ENCODE measurements at places on chromosomes 1 and 21. TPM values are rescaled to one million over a fixed set of nuclear protein-coding genes. Genes with fewer than 3 reads are reported as not detected.
A peak's percentile ranks its signal among the peaks of the same experiment; 100 is the strongest.

DNA sequence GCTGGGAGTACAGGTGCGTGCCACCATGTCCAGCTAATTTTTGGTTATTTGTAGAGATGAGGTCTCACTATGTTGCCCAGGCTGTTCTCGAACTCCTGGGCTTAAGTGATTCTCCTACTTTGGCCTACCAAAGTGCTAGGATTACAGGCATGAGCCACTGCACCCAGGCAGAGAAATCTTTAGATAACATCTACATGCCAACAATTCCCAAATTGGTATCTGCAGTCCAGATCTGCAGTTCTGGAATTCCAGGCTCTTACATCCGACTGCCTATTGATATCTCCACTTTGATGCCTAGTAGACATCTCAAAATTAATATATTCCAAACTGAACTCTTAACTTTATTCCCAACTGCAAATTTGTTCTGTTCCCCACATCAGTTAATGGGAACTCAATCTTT lies 23.3 kb downstream of the INAVA start:
- H3K27me3 ChIP-seq: 0 out of 2 replicates have a peak, but pooled peaks cover 1% of the 10 kb centered on the region
- no peaks in the 10 kb centered on the region for H3K36me3 ChIP-seq

- H3K4me3 ChIP-seq: no peak overlapping the region
- no peaks in the 10 kb centered on the region for H3K4me1 ChIP-seq
- no peaks in the 10 kb centered on the region for H3K36me3 ChIP-seq
- DNase-seq: no peak
- H3K27me3 ChIP-seq: no peaks in the 10 kb centered on the region
Measured at GRCh38 chr1:193741228-193741627, 554.8 kb upstream of the B3GALT2 start.

DNA sequence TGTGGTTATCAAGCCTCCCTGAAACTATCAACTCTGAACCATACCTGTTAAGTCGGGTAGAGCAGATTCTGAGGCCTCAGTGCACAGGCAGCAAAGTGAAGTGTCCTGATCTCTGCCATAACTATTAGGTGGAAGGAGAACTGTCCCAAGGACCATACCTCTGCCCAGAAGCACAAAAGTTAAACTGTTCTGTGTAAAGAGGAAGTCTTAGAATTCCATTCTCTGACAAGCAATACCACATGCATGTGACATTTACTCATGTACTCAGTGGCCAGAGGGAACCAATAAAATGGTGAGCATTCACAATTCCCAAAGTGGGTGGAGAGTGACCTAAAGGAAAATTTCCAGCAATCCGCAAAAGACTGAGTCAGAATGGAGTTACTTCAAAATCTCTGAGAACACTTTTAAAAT lies 61.0 kb downstream of the TOR3A start:
- H3K4me3 ChIP-seq: peak overlapping the region; percentile 55
- peaks cover 49% of the 10 kb centered on the region for H3K4me1 ChIP-seq

Gene SYT2
- not detected for total RNA-seq

Gene CELSR2
- 19.0 TPM for total RNA-seq

- H3K27ac ChIP-seq: no peak within 1 kb of the TSS
- no peak for DNase-seq
- H3K36me3 ChIP-seq: no peaks in the 10 kb centered on the region
- H3K27me3 ChIP-seq: no peaks in the 10 kb centered on the region
- H3K4me3 ChIP-seq: no peak within 1 kb of the TSS
Measured at GRCh38 chr1:86468501-86468977, at the start of gene CLCA1. TSS of gene CLCA1 (plus strand) at chr1:86468927. CDS start at chr1:86468972, 45 bp downstream.

DNA sequence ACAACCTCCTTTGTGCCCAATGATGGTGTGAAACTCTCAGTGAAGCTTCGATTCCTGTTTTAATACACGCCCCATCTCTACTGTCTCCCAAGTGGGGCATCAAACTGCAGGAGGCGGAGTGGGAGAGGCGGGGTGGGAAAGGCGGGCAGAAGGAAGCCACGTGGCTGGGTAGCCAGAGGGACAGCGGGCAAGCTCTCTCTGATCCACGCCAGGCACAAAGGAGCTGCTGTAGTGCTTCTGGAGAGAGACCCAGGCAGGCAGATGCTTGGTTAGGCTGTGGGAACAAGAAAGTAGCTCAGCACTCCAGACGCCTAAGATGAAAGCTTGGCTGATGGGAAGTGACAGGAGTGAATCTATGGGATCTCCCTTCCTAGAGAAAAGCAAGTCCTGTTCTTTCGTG lies 25.7 kb downstream of the TRIM67 start:
- 0 out of 2 replicates have a peak, but pooled peaks cover under 1% of the 10 kb centered on the region for H3K4me1 ChIP-seq
- no peak overlapping the region for H3K27ac ChIP-seq
- H3K27me3 ChIP-seq: peaks cover 100% of the 10 kb centered on the region

Gene TBX15
- not detected for total RNA-seq

DNA sequence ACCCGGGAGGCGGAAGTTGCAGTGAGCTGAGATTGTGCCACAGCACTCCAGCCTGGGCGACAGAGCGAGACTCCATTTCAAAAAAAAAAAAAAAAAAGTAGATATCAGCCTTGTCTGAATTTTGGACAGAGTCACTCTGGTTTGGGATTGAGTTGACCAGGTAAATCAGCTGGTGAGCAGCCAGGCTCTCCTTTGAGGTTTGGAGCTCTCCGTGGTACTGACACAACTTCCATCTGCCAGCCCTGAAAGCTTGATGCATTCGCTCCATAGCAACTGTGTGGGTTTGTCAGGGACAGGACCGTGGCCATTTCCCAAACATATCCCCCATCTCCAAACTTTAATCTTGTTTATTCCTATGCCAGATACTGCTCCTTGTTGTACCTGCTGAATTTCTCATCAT lies 155.2 kb downstream of the DMRTA2 start:
- DNase-seq: no peak
- no peak overlapping the region for H3K4me3 ChIP-seq
- H3K27ac ChIP-seq: no peak overlapping the region
- H3K36me3 ChIP-seq: no peaks in the 10 kb centered on the region
- H3K27me3 ChIP-seq: no peaks in the 10 kb centered on the region

DNA sequence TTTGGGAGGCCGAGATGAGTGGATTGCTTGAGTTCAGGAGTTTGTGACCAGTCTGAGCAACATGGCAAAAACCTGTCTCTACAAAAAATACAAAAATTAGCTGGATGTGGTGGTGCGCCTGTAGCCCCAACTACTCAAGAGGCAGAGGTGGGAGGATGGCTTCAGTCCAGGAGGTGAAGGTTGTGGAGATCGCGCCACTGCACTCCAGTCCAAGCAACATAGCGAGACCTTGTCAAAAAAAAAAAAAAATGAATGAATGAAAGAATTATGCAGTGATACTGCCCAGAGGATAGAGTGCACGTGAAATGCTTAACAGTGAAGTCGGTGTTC lies 429 bp upstream of the DPH2 start:
- no peak for DNase-seq
- H3K36me3 ChIP-seq: 0 out of 2 replicates have a peak, but pooled peaks cover 6% of the 10 kb centered on the region
- no peak overlapping the region for H3K27ac ChIP-seq
- H3K4me3 ChIP-seq: peak overlapping the region; percentile 100

DNA sequence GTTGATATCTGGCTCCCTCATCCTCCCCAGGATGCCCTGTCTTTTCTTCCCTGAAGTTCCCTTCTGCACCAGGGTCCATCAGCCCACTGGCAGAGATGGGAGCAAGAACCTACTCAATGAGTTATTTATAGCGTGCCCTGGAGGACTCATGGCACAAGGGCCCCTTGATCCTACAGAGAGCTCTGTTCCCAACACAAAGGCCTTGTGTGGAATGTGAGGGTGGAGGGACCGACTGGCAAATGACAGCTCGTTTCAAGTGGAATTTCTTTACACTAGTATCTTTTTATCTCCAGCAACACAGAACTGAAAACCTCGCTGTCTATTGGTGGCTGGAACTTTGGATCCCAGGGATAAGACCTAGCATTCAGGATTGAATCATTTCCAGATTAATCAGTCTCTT lies 22.4 kb downstream of the CHI3L2 start:
- no peaks in the 10 kb centered on the region for H3K36me3 ChIP-seq
- no peak overlapping the region for H3K27ac ChIP-seq

Gene IPO9
- 67.3 TPM for total RNA-seq

DNA sequence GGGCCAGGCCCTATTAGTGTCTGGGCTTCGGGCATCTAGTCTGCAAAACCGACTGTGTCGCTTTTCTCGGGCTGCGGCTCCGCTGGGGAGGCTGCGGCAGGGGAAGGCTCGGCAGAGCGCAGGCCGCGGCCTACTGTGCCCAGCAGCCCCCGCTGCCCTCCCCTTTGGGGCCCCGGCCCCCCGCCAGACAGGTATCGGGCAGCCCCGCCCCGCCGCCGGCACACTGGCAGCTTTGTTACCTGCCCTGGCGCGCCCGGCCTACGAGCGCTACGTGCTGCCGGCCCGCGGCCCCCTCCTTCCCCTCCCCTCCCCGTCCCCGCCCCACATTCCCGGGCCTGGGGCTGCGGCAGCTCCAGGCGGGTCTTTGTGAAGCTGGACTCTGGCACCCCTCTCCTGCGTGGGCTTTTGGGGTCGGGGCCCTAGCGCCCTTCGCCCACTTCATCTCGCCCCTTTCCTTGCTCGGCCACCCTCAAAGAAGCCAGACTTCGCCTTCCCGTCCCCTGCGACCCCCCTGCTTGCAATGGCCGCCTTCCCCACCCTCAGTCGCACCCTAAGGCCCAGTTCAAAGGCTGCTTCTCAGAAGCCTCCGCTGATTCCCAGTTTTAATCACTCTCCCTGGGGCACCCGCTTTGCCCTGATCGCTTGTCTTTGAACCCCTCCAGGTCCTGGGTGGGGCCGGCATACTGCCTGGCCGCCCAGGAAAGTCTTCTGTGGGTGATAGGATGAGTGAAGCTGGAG lies 48.9 kb upstream of the SLC2A1 start:
- DNase-seq: peak; percentile 18
- H3K4me3 ChIP-seq: no peak overlapping the region
- H3K27ac ChIP-seq: no peak overlapping the region
- no peaks in the 10 kb centered on the region for H3K27me3 ChIP-seq
- H3K4me1 ChIP-seq: peaks cover 14% of the 10 kb centered on the region

DNA sequence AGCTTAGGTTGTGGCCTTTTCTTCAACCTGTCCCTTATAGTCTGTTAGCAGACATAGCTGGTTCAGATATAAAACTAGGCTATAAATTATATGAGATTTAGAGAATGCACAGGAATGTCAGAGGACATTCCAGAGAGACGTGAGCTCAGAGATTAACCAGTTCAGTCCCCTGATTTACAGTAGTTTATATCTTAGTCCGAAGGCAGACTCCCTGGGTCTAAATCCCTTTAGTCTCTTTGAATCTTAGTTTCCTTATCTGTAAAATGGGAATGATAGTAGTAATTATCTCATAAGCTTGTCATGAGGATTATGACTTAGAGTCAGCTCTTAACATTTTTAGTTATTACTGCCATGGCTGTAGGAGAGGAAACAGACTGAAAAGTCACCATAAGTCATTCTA lies 45.5 kb upstream of the PLXNA2 start:
- no peaks in the 10 kb centered on the region for H3K4me1 ChIP-seq
- no peak overlapping the region for H3K4me3 ChIP-seq
- no peaks in the 10 kb centered on the region for H3K36me3 ChIP-seq
- peaks cover 95% of the 10 kb centered on the region for H3K27me3 ChIP-seq
- no peak for DNase-seq

Gene WNT9A
- 42.2 TPM for total RNA-seq

Data from PC-9 (cell line).